GM19239 (cell line): ENCODE measurements at places on chromosomes 6 and 20.

GRCh38 chr6:26394289-26394688 lies 7.8 kb upstream of the BTN3A1 start:
- DNase-seq = no peak

- no peak for DNase-seq
Measured at GRCh38 chr20:56428410-56428809, 16.4 kb downstream of the CASS4 start.

- DNase-seq = no peak
Measured at GRCh38 chr6:27531772-27532459, 59.0 kb upstream of the ZNF184 start.

DNA sequence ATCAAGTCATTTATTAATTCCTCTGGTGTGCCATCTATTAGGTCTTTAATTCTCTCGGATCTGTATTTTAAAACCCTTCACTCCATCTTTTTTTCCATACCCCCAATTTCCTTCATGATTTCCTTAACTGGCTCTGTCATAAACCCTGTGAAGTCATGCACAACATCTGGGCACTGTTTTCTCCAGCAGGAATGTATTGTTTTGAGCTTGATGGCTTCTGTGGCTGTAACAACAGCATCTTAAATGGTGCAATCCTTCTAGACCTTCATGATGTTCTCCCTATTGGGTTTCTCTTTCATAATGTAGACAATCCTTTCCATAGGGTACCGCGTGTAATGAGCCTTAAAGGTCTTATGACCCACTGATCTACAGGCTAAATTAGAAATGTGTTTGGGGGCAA lies 29.0 kb downstream of the CDK19 start:
- DNase-seq = no peak

GRCh38 chr6:163460307-163460782 lies 45.8 kb downstream of the QKI start:
- peak; percentile 15 for DNase-seq

GRCh38 chr6:148854992-148855391 lies 108.2 kb downstream of the UST start:
- DNase-seq = no peak

DNA sequence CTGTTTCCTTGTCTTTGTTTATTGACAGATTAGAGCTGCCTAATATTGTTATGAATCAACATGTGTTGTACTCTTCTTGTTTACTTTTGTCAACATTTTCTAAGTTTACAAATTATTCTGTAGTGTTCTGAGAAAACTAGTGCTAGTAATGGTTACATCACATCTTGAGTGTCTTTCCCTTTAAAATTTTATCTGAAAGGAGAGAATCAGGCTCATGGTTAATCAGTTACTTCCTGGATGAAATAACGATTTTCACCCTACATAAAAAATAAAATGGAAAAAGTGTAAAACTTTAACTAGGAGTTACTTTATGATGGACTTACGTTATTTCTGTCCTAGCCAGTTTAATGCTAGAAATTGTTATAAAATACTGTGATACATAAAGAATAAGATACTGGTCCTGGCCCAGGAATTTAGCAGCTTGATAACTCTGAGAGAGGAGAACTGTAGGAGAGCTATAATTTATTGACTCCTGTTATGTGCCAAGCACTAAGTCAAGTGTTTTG lies 26.4 kb upstream of the BMP5 start:
- no peak for DNase-seq
